Right lobe of liver (tissue), 6 donors: ENCODE measurements at places on chromosomes 3 and 15. TPM values are rescaled to one million over a fixed set of nuclear protein-coding genes. Genes with fewer than 3 reads are reported as not detected.

Gene PLSCR2
- total RNA-seq: not detected

Gene SLC22A13
- not detected for total RNA-seq

Gene FOXL2
- total RNA-seq: not detected

Gene WDR93
- not detected for total RNA-seq
